ENCODE measurements at places on chromosomes 7 and 10.

GRCh38 chr7:84204655-84205054 lies 10.1 kb upstream of the SEMA3A start:
- DNase-seq, result no peak

GRCh38 chr7:91824201-91824600 lies 56.3 kb downstream of the MTERF1 start:
- no peak for DNase-seq

- no peak for DNase-seq
These were observed 991 bp downstream of the ZNF239 start for GRCh38 chr10:43573250-43574000.

DNA sequence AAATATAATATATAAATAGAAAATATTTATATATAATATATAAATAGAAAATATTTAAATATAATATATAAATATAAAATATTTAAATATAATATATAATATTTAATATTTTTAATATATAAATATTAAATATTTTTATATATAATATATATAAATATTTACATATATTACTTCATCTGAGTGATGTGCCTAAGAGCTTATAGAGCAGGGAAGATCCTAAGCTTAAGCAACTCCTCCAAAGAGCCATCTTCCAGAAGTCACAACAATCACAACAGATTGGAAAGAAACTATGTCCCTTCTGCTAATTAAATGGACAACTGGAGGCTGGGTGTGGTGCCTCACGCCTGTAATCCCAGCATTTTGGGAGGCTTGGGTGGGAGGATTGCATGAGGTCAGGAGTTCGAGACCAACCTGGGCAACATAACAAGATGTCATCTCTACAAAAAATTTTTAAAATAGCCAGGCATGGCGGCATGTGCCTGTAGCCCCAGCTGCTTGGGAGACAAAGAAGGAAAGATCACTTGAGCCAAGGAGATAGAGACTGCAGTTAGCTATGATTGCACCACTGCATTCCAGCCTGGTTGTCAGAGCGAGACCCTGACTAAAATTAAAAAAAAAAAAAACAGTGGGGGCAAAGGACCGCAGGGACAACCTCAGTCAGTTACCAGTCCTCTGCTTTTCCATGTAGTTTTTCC lies 198.7 kb downstream of the SKIDA1 start:
- no peak for DNase-seq

- DNase-seq, result no peak
These were observed 23.9 kb downstream of the CUL1 start for GRCh38 chr7:148722340-148723165.

GRCh38 chr7:23184709-23185359 lies 3.0 kb downstream of the NUP42 start:
- DNase-seq, result peak; percentile 91

DNA sequence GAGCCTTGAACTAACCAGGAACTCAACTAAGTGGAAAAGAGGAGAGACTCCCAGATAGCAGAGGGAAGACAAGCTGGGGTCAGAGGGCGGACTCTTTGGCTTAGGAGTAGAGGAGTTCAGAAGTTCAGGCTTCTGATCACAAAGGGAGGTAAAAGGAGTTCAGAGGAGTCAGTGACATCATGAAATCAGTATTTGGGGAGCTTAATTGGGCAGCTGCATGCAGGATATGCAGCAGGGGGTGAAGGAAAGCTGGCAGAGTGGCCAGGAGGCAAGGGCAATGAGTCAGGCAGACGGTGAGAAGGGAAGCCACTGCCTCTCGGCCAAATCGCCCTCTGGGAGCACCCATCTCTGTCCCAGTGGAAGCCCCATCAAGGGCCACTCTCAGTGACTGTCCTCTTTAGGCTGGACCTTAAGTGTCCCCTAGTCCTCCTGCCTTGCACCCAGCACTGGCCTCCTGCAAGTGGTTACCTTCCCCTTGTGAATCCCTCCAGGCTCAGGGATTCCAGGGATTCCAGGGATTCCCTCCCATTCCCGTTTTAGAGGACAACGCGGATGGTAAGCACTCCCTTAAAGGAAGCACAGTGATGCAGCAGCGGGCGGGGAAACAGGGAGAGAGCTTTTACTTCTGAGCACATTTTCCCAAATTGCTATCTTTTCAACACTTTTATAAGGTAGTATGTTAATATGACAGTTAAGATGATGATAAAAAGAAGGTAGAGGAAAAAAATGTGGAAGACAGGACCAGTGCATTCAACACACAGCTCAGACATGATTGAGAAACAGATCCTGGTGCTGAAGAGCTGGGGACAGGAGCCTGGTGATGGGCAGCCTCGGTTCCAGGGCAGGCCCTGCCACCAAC lies 72.6 kb downstream of the KCNMA1 start:
- no peak for DNase-seq

GRCh38 chr10:63425512-63425911 lies 40.3 kb downstream of the JMJD1C start:
- no peak for DNase-seq

DNA sequence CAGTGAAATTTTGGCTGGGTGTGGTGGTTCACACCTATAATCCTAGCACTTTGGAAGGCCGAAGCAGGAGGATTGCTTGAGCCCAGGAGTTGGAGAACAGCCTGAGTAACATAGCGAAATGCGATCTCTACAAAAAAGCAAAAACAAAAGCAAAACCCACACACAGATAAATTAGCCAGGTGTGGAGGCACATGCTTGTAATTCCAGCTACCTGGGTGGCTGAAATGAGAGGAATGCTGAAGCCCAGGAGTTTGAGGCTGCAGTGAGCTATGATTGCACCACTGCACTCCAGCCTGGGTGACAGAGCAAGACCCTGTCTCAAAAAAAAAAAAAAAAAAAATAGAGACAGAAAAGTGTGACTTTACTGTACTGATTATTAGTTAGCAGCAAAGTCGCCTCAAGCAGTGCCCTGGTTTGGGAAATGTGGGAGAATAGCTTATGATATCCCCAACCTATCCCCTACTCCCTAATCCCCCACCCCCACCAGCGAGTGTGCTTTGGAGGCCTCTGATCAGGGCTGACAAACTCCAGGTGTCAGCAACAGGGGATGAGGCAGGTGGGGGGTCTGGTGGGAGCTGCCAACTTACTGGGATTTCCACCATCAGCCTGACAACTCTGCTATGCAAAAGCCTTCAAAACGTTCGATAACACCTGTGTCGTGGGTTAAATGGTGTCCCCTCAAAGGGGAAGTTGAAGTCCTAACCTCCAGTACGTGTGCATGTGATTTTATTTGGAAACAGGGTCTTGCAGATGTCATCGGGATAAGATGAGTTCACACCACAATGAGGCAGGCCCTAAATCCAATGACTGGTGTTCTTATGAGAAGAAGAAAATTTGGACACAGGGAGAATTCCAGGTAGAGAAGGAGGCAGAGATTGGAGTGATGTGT lies 124.7 kb upstream of the SDK1 start:
- DNase-seq, result no peak

- no peak for DNase-seq
These were observed 7.4 kb downstream of the ITGB1 start for GRCh38 chr10:32950591-32951108.

- DNase-seq, result no peak
These were observed 184.6 kb upstream of the PLXNA4 start for GRCh38 chr7:132760866-132761265.

- DNase-seq, result no peak
These were observed 266.7 kb upstream of the PHF14 start for GRCh38 chr7:10706875-10707493.

DNA sequence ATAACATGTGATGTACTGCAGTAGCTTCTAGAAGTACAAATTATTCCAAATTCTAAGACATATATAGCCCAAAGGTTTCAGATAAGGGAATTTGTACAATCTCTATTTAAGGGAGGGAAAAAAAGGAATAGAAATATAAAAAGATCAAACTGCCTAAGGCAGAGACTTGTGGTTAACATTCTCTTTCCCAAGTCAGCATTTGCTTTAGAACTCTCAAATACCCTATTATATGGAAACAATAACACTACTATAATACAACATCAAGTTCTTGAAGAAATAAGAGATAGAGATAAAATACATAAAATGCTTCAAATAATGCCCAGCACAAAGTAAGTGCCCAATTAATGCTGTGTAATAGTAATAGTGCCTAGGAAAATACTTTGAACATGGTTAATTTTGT lies 123.1 kb downstream of the CRPPA start:
- DNase-seq, result no peak
